ENCODE measurements at places on chromosomes 7 and 10.

GRCh38 chr10:105807935-105808587 is 1167.0 kb downstream of the SORCS3 start:
- no peak for DNase-seq

DNA sequence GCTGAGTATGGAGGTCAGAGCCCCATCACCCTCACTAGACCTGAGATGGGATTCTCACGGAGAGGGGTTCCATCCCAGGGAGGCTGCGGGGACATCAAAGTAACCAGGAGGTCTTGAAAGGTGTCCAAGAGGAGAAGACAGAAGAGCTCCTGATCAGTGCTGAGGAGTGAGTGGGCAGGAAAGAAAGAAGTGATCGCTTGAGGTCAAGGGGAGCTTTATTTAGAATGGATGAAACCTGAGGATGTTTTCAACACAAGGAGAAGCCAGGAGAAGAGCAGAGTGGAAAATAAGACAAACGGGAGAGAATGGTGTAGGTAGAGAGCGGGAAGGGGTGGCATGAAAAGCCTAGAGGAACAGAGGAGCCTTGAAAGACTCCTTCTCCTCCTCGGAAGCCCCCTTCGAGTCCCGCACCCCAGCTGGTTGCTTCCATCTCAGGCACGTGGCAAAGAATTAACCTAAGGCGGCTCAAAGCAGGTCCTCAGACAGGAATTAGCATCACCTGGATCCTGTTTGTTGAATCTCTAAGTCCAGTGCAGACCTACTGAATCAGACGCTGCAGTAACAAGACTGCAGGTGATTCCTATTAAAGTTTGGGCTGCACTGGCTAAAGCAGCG is 5.8 kb downstream of the SVIL start:
- peak; percentile 15 for DNase-seq

- DNase-seq: no peak
Measured at GRCh38 chr7:150449206-150449952, 1.1 kb upstream of the GIMAP8 start.

DNA sequence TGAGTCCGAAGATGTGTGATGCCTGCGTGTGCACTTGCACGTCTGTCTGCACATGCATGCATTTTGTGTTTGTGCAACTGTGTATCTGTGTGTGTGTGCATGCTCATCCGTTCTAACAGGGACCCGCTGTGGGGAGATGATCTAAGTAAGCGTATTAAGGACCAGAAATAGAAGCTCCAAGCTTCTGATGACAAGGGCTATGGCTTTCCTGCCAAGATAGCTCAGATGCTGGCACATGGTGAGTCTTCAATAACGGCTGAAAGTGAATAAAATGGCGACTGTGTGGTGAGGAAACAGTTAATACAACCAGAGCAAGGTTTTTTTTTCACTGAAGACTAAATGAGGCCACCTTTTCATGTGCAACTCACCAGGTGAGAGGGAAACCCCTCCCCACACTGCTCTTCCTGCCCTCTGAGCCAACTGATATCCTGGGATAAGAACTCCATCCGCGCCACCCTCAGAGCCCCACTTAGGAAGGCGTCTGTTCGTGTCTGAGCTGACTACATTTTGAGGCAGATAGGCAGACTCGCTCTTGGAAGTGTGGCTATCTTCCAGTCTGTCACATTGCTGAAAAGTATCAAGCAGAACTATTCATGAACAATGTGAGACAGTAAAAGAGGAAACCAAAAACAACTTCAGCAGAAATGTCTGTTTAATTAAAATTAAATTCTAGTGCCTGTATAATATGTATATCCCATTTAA is 47.4 kb upstream of the TCERG1L start:
- no peak for DNase-seq

DNA sequence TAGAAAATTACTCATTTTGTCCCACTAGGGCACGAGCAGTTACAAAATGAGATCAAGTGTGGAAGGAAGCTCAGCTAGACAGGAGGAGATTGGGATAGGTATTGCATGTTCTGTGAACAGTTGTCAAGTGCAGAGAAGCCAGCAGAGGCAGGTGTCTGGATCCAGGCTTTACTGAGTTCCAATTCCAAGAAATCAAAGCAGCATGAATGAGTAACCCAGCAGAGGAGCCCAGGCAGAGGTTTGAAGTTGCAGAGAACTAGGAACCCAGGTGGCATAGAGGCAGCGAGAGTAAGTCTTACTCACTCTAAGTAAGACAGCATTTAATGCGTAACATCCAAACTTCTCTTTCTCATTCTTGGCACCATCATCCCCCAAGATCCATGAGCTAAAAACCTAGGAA is 11.8 kb downstream of the MRC1 start:
- DNase-seq: no peak

- DNase-seq: no peak
Measured at GRCh38 chr7:106840342-106840741, 24.7 kb upstream of the PIK3CG start.

Data from DMS53 (cell line).